ENCODE measurements at places on chromosomes 5 and 9.

GRCh38 chr5:149802008-149802680, 72.0 kb downstream of the PPARGC1B start:
- no peak for DNase-seq

DNA sequence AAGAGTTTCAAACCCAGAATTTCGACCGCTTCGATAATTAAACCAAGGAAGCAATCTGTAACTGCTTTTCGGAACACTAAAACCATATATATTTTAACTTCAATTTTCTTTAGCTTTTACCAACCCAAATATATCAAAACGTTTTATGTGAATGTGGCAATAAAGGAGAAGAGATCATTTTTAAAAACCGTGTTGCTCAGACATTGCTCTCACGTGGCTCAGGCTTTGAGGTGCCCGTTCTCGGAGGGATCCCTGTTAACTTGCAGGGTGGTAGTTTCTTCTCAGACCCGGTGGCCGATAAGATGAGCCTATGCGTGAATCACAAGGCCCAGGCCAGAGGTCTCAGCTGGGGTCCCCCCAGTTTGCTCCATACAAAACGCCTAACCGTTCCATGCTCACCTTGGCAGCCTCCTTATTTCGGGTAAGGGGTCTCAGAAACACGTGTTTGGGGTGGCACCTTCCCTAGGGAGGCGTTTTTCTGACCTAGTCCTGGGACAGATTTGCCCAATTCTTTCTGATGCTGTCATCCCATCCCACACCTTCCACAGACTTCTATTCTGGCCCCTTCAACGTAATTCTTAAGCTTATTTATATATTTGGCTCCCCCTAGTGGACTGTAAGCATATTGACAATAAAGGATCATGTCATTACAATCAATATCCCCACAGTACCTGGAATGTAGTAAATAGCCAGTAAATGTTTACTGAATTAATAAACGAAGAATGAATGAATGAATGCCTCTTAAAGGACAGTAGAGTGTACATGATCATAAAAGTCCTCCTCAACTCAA, 48.1 kb downstream of the THBS4 start:
- peak; percentile 73 for DNase-seq

- no peak for DNase-seq
Measured at GRCh38 chr5:50749873-50750272, 83.4 kb downstream of the PARP8 start.

- DNase-seq, result no peak
Measured at GRCh38 chr9:9142001-9142400, 1342.4 kb upstream of the DMAC1 start.
